Suppressor macrophage treated with lipopolysaccharide for 4 hours (primary cell): ENCODE measurements at places on chromosomes 2 and 18.
A peak's percentile ranks its signal among the peaks of the same experiment; 100 is the strongest.

GRCh38 chr18:13376298-13376840 is 157.8 kb downstream of the LDLRAD4 start:
- DNase-seq, result no peak

DNA sequence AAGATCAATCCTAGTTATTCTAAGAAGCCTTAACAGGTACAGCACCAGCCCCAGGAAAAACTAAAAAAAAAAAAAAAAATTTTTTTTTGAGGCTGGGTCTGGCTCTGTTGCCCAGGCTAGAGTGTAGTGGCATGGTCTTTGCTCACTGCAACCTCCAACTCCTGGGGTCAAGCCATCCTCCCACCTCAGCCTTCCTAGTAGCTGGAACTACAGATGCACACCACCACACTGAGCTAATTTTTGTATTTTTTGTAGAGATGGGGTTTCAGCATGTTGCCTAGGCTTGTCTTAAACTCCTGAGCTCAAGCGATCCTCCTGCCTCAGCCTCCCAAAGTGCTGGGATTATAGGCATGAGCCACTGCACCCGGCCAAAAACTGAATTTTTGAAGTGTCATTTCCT is 10.3 kb upstream of the ALPK2 start:
- DNase-seq, result no peak

- DNase-seq, result peak; percentile 80
Observed at GRCh38 chr18:23825978-23826405, 136.7 kb downstream of the LAMA3 start.

- DNase-seq, result peak; percentile 2
Observed at GRCh38 chr2:51071191-51071590, 39.3 kb upstream of the NRXN1 start.

DNA sequence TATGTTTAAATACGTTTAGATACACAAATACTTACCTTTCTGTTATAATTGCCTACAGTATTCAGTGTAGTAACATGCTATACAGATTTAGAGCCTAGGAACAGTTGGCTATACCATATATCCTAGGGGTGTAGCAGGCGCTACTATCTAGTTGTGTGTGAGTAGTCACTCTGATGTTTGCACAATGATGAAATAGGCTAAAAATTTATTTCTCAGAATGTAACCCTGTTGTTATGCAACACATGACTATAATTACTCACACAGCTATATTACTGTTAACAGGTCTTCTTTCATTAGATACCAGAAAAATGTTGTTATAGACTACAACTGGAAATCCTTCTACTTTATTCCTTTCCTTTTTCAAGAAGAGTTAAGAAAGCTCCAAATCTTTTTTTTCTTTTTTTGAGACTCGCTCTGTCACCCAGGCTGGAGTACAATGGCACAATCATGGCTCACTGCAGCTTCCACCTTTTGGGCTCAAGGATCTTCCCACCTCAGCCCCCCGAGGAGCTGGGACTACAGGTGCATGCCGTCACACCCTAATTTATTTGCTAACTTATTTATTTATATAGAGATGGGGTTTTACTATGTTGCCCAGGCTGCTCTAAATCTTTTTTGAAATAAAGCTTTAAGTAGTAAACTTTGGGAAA is 48.5 kb downstream of the C2orf74 start:
- peak; percentile 37 for DNase-seq

DNA sequence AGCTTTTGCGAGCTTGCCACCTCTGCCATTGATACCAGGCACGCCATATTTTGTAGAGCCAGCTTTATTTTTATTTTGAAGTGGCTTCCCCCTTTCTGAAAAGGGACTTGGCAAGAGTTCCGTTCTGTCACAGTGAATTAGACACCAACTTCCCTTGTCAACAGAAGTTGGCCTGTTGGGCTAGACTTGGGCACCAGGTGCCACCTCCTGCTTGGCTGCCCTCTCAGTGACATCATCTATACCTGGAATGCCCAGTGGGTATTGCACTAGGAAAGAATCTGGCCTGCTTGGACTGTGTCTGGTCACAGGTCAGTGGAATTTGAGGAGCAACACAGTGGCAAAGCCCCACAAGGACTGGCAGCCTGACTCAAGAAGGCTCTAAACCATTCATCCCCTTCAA is 101.0 kb downstream of the BCL2L11 start:
- no peak for DNase-seq

DNA sequence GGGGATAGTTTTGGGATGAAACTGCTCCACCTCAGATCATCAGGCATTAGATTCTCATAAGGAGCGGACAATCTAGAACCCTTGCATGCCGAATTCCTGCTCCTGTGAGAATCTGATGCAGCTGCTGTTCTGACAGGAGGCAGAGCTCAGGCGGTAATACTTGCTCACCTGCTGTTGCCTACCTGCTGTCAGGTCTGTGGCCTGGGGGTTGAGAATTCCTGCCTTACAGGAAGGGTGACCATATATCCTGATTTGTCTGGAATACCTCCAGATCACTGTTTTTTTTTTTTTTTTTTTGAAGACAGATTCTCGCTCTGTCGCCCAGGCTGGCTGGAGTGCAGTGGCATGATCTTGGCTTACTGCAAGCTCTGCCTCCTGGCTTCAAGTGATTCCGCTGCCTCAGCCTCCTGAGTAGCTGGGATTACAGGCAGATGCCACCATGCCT is 21.7 kb downstream of the ACSL3 start:
- DNase-seq, result no peak

GRCh38 chr2:229205704-229206103 is 65.4 kb downstream of the PID1 start:
- no peak for DNase-seq

DNA sequence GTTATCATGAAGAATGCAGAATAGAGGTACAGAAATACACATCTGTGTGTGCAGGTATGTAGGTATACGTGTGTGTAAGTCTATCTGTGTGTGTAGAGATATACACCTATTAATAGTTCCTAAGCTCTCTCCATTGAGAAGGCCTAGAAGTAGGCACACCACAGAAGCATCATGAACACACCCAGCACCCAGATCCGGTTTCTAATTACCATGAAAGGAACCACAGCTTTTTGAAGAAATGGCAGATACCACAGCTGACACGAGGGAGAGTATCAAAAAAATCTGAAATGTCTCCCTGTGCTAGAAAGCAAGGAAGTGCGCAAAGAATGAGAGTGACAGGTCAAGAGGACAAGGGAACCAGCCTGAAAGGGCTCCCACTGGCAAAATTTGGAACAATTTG is 27.7 kb upstream of the AP1S3 start:
- no peak for DNase-seq

DNA sequence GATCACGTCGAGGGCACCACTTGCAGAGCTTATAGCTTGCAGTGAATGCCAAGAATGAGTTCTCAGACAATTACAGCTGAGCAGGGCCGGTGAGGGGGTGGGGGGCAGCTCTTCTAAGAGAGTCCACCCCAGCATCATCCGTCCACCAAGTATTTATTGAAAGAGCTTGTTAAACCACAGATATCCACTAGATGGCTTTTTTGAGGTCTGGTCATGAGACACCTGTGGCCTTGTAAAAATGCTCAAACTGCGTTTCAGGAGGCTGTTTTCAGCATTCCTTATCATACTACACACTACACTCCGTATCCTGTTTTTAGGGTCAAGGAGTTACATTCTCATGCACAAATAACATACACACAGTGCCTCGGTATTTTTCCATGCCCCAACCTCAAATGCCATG is 51.5 kb downstream of the DNAJC10 start:
- DNase-seq, result no peak

GRCh38 chr2:99559075-99559662 is 69.4 kb upstream of the REV1 start:
- peak; percentile 91 for DNase-seq

DNA sequence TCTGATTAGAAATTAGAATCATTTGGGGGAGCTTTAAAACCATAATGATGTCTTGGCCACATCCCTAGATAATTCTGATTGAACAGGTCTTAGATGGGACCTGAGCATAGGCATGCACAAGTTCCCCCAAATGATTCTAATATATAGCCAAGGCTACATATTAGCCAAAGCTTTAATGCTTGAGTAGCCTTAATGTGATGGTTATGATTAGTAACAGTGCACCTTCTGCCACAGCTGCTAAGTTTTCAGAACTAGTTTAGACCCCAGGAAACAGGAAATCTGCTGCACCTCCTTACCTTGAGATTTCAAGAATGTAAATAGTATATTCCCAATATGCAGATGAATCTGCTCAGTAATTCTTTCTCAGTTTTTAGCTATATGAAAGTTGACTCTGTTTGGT is 119.8 kb downstream of the PTPN4 start:
- DNase-seq, result no peak

DNA sequence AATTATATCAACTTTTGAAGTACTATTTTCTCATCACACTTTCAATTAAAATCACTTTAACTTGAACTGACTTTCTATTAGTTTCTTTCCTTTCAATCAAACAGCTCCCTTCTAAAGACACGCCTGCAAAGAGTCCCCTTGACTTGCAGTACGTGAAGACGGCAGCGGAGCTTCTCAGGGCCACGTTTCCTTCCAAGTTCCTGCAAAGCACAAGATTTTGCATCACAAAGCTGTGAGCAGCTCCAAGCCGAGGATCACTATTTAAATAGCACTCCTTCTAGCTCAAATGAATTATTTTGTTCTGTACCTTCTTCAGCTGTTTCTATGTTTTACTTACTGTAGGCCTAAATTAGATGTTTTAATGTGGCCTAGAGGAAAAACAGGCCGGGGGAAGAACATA is 30.8 kb downstream of the SH3YL1 start:
- DNase-seq, result no peak

DNA sequence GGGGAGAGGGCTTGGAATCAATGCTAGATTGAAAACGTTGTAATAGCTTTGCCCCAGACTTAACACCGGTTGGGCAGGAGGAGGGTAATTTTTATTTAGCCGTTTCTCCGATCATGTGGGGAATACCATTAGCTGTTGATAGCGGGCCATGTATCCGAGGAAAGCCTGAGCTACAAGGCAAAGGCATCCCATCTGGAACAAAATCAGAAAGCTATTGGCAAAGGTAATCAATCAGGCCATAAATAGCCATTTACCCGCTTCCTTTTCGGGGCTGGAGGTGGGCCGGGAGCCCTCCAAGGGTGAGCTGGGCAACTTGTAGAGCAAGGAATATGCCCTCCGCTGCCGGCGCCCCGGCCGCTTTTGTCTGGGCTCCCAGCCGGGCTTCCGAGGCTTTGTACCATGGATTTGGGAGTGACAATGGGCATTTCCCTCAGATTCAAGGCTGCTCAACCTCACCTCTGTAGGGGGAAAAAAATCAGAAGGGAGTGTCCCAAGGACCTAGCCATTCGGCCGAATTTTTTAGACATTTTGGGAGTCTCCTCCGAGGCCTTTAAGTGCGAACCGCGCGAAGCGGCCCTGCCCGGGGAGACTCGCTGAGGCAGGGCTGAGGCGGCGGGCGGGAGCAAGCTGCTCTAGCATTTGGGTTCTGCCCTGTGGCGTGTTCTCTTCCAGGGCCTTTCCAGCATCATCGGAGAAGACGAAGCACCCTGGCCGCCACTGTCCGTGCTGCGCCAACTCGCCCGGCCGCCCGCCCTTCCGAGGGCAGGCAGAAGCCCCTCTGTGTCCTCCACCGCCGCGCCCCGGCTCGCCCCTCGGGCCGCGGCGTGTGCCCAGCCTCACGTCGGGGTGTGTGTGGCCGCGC is 1.1 kb upstream of the HOXD9 start:
- no peak for DNase-seq

GRCh38 chr2:235752846-235753245 is 259.0 kb downstream of the AGAP1 start:
- no peak for DNase-seq

- DNase-seq, result no peak
Observed at GRCh38 chr2:106782681-106783080, 103.3 kb downstream of the ST6GAL2 start.

- no peak for DNase-seq
Observed at GRCh38 chr2:153476816-153477635, 1.5 kb downstream of the RPRM start.

DNA sequence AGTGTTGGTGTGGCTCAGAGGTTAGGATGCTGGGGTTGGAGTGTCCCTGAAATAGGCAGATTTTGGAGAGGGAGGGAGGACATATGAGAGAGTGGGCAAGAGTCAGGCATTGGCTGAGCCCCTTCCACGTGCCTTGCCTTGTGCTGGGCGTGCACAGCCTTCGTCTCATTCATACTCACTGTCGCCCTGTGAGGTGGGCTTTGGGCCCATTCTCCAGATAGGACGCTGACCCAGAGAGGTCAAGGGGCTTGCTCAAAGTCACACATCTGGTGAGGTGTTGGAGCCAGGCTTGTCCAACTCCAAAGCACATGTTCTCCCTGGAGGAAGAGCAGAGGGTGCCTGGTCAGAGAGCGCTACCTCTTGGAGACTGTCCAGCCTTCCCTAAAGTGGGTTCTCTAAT is 166.8 kb downstream of the DYSF start:
- no peak for DNase-seq

- no peak for DNase-seq
Observed at GRCh38 chr2:45684756-45685155, 33.3 kb downstream of the PRKCE start.

DNA sequence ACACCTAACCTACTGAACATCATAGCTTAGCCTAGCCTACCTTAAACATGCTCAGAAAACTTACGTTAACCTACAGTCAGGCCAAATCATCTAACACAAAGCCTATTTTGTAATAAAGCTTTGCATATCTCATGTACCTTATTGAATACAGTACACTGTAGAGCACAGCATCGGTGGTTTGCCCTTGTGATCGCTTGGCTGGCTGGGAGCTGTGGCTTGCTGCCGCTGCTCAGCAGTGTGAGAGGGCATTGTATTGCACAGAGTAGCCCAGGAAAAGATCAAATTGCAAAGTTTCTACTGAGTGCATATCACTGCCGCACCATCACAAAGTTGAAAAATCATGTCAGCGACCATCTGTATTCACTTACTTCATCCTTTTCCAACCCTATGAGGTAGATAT is 62.3 kb upstream of the NCK2 start:
- DNase-seq, result no peak

DNA sequence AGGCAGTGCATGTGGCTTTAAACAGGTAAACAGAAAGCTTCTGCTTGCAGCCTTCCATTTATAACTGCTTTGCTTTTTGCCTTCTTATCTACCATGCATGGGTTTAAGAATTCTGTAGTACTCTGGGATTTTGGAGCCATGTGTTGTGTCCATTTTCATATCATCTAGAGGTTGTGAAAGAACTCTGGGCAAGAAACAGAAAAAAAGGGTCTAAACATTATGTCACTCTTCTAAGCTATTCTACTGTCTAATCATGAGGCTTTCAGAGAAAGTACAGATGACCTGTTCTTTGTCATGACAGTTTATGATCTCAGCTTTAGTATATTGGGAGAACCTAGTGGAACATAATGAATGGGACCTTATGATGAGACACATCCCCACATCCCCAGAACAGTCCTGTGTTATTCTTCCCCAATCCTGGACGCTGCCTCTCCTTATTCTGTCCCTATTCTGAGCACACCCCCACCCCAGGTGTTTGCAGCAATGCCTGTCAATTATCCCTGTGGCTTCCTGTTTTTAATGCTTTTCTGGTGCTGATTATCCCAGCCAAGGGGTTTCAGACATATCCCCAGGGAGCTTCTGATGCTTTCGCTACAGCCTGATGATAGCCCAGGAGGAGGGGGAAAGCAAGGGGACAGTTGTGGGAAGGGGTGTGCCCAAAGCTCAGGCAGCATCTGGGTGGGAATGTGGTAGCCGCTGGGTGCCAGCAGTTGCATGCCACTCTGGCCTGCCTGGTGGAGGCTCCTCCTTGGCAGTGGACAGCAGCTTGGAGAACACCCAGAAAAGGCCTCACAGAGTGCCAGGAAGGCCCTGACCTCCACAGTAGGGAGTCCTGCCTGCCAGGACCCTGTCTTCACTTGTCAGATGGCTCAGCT is 169.5 kb upstream of the MAP3K20 start:
- DNase-seq, result no peak
